ENCODE measurements at places on chromosomes 7 and 10.

GRCh38 chr10:119775529-119775928 lies 49.7 kb downstream of the INPP5F start:
- DNase-seq = no peak

- DNase-seq = no peak
Measured at GRCh38 chr10:4851176-4851575, 25.2 kb downstream of the AKR1E2 start.

DNA sequence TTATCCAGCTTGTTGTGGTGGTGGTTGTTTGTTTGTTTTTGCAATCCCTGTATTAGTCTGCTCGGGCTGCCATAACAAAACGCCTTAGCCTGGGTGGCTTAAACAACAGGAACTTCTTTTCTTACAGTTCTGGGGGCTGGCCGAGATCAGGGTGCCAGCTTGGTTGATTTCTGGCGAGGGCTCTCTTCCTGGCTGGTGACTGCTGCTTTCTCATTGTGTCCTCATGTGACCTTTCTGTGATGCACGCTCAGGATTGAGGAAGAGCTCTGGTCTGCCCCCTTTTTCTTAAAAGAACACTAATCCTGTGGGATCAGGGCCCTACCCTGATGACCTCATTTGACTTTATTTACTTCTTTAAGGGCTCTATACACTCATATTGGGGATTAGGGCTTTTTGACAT lies 107.1 kb upstream of the NRP1 start:
- DNase-seq = peak; percentile 22

DNA sequence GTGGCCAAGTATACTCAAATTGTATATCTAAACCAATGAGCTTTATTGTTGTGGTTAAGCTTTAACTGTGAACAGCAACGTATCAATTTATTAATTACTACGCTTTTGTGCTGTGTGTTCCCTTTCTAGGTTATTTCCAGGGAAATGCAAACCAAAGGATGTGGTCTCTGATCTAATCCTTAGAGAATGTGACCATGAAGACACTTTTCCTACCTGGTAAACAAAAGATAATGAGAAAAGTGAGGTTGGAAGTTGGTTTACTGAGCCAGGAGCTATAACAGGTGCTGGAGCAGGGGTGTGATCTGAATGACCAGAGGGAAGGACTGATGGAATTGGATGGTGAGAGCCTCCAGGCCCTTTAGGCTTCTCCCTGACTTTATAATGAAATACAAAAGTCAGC lies 25.4 kb upstream of the CALU start:
- DNase-seq = no peak

GRCh38 chr10:55398497-55398882 lies 597.5 kb upstream of the PCDH15 start:
- DNase-seq = no peak

- no peak for DNase-seq
Measured at GRCh38 chr7:144720149-144720548, 115.7 kb downstream of the TPK1 start.

- DNase-seq = peak; percentile 49
Measured at GRCh38 chr7:130369831-130370550, 10.3 kb upstream of the CPA1 start.

- DNase-seq = peak; percentile 32
Measured at GRCh38 chr10:71156436-71156835, 55.9 kb upstream of the UNC5B start.

All from EH (cell line).